ENCODE measurements at places on chromosomes 12 and 14.
A peak's percentile ranks its signal among the peaks of the same experiment; 100 is the strongest.

GRCh38 chr14:105021656-105022275 is 883 bp upstream of the CDCA4 start:
- peak; percentile 57 for DNase-seq

DNA sequence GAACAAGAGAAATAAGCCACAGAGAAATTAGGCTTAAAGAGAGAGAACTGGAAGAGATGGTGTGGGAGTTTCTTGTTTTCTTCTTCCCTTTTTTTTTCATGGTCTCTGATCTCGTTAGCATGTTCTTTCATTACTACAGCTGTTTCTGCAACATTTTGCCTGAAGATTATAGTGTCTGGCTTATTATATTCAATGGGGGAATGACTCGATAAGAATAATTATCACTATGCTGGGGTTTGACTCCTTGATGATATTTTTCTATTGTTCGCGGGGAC is 70.0 kb downstream of the TMEM132C start:
- DNase-seq = no peak

DNA sequence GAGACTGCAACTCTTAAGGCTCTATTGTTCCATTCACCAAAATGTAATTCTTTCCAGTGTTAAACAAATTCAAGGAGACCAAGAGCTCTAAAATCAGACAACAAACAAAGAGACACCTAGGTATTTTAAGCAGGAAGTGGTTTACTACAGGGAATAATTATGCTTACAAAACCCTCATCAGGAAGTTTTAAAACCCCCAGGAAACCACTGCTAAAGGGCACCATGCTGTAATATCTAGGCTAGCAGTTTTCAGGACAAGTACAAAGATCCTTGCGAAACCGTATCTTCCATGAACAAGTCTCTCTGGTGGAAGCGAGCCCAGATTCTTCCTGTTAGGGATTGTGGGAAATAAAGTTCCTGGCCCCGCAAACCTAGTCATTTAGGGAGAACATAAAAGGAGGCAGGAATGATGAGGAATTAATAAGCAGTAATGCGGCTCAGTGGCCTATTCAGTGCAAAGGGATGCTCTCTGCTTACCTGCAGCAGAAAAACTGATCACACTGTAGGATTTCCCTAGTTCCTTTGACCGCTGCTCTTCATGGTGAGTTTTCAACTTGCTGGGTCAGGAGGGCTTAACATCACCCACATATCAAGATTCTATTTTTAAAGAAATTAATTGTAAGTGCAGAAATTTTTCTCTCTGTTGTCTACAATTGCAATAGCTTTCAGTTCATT is 42.8 kb downstream of the ACSM4 start:
- DNase-seq = no peak

- no peak for DNase-seq
Measured at GRCh38 chr12:120369603-120370342, 809 bp upstream of the MSI1 start.

- no peak for DNase-seq
Measured at GRCh38 chr12:3189282-3189681, 112.1 kb downstream of the TSPAN9 start.

DNA sequence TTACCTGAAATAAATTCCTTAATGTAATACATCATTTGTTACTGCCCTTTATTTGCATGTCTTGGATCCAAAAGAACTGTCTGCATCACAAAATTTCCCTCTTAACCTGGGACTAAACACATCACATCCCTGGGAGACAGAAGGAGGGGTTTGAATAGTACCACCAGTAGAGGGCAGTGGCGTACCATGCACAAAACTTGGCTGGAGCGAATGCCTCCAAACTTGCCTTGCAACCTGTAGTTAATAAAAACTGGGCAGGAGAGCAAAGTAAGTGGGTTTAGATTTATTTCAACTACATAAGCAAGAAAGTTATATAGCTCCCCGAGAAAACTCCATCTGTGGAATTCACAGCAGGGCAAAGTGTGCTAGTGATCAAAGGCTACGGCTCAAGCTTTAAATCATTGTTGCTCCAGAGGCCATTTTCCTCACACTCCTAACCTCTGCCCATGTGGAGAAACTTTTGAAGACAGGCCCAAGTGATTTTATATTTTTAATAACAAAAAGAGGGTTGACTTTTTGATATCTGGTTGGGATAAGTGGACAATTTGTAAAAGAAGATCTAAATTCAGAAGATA is 1176.7 kb upstream of the SEL1L start:
- DNase-seq = peak; percentile 3

DNA sequence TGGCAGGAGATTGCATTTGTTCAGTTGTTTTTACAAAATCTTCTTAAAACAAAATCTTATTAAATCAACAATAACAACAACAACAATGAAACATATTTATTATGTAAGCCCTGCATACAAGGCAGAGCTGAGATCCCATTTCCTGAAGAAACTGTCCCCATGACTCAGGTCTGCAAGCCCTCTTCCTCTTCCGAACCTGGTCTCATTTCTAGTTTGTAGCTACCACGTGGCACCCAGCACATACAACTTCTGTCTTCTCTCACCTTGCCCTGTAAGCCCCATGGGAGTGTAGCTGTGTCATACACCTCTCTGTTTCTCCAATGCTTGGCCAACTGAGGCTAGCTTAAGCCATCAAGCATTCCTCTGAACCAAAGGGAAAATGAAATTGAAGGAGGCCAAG is 106.4 kb downstream of the SLC8A3 start:
- DNase-seq = no peak

DNA sequence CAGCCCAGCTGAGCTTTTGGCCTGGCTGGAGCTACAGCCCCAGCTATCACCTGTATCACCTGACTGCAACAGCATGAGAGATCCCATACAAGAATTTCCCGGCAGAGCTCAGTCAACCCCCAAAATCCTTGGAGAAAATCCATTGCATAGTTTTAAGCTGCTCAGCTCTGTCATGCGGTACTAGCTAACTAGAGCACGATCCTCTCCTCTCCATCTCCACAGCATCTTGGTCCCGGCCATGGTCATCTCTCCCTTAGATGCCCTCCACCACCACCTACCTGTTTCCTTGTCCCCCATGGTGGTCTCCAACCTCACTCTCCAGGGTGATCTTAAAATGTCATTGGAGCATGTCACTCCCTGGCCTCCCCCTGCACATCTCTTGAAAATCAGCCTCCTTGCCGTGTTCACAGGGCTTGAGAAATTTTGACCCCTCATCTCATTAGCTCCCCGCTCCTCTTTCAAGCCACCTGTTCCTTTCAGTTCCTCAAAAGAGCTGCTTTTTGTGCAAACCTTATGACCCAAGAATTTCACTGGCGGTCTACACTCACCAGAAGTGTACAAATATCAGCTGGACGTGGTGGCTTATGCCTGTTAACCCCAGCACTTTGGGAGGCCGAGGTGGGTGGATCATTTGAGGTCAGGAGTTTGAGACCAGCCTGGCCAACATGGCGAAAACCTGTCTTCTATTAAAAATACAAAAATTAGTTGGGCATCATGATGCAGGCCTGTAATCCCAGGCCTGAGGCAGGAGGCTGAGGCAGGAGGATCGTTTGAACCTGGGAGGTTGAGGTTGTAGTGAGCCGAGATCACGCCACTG is 8.1 kb upstream of the CLMN start:
- DNase-seq = no peak

- DNase-seq = no peak
Measured at GRCh38 chr12:26406813-26407212, 211.4 kb downstream of the SSPN start.
